ENCODE measurements at places on chromosomes 4 and X.

GRCh38 chr4:72330381-72330780 lies 238.6 kb downstream of the ADAMTS3 start:
- DNase-seq = no peak

GRCh38 chr4:13322681-13323101 lies 161.4 kb downstream of the RAB28 start:
- DNase-seq = no peak

DNA sequence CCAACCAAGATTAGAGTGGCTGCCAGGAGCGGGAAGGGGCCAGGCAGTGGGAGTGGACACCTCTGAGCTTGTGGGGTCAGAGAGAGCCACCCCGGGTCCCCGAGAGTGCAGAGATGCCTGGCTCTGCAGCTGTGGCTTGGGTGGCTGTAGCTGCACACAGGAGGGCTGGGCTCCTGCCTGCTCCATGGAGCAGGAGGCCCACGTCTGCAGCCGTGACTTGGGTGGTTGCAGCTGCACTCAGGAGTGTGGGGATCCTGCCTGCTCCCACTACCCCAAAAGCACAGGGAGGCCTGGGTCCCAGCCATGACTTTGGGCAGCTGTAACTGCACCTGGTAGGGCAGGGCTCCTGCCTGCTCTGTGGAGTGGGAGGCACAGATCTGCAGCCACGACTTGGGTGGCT lies 28.7 kb upstream of the DIPK2B start:
- no peak for DNase-seq

- DNase-seq = no peak
Observed at GRCh38 chrX:136487647-136488046, at the start of gene BRS3. Gene BRS3, plus strand, starts transcription at chrX:136487947. Its CDS starts 168 bp downstream, at chrX:136488115.

GRCh38 chr4:63901304-63901703 lies 507.9 kb downstream of the TECRL start:
- no peak for DNase-seq

DNA sequence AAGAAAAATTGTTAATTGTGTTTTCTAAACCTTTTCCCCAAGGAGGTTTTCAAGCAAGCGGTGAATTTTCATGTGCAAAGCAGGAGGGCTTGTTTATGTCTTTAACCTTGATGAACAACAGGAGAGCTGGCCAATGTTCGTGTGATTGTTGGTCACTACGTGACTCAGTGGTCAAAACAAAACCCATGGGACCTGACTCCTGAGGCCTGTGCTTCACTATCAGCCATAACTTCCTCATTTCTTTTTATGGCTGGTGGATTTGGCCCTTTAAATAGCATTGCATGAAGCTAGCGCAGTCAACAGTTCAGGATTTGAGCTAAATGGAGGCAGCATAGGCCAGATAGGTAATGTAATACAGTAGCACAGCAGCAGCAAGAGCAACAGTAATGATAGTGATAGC lies 80.5 kb downstream of the MID1IP1 start:
- DNase-seq = no peak

DNA sequence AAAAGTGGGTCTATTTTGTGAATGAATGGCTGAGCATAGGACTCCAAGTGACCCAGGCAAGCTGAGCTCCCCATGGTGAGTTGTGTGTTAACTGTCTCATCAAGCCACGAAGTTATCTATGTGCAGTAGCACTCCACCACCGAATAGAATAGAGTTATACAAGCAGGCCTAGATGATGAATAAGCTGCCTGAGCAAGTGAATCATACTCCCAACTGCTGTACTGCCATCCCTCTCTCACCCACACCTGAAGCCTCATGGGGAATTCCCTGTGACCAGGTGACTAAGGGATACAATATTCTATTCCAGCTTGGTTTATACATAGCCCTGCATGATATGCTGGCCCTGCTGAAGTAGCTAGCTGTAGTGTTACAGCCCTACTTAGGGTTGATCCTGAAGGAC lies 38.7 kb downstream of the KDM5C start:
- no peak for DNase-seq

DNA sequence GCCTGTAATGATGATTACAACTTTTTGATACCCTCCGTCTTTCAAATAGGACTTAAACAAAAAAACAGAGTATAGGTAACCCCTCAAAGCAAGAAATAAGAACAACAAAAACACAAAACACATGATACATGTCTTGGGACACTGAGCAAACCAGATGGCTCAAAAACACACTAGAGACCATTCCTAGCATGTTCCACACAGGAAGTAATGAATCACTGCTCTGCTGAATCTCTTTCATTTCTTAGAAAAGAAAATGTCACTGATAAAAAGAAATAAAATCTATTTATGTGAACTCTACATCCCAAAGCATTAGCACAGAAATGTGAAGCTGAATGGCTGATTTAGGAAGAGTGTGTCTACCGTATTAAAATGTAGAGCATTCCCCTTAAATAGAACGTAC lies 134.5 kb upstream of the IL15 start:
- no peak for DNase-seq

DNA sequence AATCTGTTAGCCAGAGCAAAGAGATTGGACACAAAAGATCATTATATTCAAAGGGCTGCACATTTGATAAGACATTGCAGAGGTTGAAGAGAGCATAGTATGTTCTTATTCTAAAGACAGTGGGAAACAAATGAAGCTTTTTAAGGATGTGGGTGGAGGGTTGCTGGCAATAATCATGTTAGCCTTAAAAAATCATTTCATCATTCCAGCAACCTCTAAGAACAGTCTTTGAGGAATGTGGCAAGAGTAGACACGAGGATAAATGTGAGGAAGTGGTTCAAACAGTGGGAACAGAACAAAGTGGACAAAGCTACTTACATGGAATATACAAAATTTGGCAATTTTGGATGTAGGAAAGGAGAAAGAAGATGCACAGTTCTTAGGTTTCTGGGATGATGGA lies 167.3 kb upstream of the SPRY1 start:
- no peak for DNase-seq

- no peak for DNase-seq
Observed at GRCh38 chr4:78410676-78411075, 140.9 kb upstream of the ANXA3 start.
